CMK (cell line): ENCODE measurements at places on chromosomes 2 and 18.

DNA sequence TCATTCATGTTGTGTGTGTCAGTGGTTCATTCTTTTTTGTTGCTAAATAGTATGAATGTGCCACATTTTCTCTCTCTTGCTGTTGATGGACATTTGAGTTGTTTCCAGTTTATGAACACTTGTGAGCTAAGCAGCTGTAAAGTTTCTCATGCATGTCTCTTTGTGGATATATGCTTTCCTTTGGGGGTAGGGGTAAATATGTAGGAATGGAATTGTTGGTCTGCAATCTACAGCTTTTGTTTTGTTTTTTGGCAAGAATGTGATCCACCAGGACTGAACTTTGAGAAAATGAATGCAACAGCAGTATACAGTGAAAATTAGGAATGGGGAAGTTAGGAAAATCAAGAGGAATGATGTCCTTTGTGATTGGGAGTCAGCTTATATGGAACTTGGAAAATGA is 226.3 kb downstream of the CDCA7 start:
- DNase-seq: no peak

- DNase-seq: no peak
Measured at GRCh38 chr2:119694845-119695521, 16.0 kb downstream of the TMEM177 start.

- no peak for DNase-seq
Measured at GRCh38 chr2:86636842-86637241, 13.2 kb upstream of the RNF103 start.

DNA sequence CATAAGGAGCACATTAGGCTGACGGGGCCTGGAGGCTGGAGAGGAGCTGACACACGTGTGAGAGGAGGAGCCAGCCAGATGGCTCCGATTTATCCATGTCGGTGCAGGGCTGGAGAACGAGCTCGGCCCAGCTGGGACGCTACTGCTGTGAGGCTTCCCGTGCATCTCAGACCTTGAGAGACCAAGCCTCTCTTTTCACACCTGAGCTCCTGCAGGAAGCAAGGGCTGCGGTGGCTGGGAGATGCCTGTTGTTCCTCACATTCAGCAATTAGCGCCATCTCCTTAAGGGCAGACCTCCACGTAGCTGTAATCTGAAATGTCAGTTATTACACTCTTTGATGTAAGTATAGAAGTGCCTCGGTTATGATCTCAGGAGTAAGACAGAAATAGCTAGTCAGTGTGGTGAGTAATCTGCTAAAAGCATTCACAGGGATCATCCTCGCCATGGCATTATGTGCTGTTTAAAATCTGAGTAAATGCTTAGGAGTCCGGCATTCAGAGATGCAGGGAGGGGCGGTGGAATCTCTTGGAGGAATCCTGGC is 107.9 kb downstream of the PRKCE start:
- no peak for DNase-seq

GRCh38 chr2:176237456-176237855 is 31.8 kb upstream of the MTX2 start:
- DNase-seq: no peak

GRCh38 chr2:207083361-207084110 is 82.2 kb downstream of the KLF7 start:
- no peak for DNase-seq

DNA sequence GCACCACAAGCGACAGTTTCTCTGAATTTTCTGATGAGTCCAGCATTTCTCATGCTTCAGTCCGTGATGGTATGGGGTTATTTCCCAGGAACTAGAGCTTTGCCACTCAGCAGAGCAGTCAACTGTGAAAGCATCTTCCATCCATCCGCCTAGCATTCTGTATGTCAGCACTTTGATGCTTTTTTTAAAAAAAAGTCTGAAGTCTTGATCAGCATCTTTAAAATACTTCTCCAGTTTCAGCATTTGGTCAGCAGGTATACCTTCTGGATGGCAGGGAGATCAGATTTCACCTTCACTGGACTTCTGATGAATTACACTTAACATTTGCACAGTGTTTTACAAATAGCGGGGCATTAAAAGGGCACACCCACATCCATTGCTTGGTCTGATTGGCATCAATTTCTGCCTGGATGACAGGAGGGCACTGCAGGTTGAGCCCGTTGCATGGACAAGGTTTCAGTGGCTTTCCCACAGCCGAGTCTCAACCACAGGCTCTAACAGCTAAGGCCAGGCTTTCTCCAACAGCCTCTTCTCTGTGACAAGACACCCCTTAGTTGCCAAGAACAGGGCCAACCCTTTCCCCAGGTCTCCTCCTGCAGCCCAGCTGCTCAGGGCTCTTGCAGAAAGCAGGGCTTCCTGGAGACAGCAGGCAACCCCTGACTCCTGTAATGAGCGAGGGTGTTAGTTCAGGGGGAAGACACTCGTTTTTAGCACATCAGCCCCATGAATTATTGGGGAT is 54.0 kb downstream of the EMILIN2 start:
- no peak for DNase-seq

DNA sequence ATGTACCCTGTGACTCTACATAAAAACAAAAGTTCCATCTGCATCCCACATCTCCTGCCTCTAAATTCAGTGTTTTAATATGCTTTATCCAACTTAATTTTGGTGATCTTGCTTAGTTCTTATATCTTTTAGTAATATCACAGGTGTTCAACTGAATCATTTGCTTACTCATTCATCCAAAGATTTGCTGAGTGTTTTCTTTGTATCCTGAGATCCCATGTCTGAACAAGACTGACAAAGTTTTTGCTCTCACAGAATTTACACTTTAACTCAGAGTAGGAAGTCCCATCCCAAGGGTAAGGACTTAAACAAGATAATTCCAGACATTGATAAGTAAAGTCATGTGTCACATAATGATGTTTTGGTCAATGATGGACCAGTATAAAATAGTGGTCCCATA is 87.0 kb downstream of the FSIP2 start:
- DNase-seq: no peak

DNA sequence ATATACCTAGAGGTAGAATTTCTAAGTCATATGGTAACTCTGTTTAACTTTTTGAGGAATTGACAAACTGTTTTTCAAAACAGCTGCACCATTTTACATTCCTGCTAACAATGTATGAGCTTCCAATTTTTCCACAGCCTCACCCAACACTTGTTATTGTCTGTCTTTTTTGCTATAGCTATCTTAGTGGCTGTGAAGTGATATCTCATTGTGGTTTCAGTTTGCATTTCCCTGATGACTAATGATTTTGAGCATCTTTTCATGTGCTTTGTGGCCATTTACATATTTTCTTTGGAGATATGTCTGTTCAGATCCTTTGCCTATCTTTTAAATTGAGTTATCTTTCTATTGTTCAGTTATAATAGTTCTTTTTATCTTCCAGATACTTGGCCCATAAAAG is 273.8 kb downstream of the AGPS start:
- DNase-seq: no peak

GRCh38 chr2:236985761-236986339 is 99.8 kb upstream of the COPS8 start:
- DNase-seq: no peak

DNA sequence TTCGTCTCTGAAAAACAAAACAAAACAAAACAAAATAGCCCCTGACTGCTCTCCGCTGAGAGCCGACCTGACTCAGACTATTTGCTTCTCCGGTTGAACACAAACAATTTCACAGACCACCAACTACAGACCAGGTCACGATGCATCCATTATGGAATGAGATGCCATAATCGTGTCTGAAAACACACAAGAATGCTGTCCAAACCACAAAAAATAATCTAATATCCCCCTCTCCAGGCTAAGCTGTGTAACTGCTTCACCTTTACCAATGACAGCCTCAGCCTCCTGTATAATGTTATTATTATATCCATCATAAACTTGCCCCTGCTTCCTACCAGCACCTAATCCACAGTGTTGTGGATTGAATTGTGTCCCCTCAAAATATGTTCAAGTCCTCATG is 114.7 kb downstream of the DNAH6 start:
- no peak for DNase-seq

DNA sequence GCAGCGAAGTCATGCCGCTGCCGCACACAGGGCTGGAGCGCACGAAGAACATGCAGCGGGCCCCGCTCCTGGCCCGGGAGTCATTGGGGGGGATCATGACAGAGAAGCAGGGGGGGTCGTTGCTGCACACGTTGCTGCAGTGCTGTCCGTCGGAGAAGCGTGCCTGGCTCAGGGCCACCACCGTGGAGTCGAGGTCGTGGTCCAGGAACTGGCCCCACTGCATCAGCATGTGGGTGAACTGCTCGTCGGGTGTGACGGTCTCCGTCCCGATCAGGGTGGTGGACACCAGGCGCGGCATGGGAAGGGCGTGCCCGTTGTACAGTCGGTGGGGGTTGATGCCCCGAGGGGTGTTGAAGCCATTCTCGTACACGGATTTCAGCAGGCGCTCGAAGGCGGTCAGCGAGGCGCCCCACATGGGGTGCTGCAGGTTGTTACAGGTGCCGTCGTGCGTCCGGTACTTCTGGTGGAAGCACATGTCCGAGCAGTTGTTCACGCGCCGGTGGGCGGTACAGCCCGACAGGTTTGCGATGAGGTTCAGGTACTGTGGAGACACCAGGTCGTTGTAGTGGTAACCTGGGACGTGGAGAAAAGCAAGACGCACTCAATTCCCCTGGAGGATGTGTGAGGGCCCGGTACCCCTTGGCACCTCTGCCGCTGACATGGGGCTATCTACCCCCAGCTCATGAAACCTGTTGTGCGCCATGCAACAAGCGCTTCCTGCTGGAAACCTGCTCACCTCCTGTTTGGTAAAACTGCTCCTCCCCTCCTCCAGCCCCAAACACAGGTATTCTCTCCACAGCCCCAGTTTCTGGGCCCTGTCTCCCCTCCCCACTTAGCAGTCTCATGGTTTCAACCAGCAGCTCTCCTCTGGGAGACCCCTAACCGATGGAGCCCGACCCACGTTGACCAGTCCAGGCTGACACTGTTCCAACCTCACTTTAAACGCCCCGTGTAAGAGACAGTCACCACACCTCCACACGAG is 94.9 kb downstream of the PXDN start:
- DNase-seq: no peak

DNA sequence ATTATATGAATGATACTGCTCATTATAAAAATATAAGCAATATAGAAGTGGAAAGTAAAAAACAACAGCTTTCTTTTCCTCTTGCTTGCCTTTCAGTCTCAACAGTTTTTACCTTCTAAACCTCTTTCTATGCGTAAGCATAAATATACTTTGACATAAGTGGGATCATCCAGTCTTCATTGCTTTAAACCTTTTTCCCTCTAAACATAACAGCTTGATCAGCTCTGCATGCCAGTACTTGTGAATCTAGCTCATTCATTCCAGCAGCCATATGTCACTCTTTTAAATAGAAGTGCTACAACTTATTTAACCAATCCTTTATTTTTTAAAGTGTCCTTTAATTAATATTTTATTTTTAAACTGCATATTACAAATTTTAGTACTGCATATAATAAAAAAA is 88.1 kb downstream of the TTC27 start:
- no peak for DNase-seq

DNA sequence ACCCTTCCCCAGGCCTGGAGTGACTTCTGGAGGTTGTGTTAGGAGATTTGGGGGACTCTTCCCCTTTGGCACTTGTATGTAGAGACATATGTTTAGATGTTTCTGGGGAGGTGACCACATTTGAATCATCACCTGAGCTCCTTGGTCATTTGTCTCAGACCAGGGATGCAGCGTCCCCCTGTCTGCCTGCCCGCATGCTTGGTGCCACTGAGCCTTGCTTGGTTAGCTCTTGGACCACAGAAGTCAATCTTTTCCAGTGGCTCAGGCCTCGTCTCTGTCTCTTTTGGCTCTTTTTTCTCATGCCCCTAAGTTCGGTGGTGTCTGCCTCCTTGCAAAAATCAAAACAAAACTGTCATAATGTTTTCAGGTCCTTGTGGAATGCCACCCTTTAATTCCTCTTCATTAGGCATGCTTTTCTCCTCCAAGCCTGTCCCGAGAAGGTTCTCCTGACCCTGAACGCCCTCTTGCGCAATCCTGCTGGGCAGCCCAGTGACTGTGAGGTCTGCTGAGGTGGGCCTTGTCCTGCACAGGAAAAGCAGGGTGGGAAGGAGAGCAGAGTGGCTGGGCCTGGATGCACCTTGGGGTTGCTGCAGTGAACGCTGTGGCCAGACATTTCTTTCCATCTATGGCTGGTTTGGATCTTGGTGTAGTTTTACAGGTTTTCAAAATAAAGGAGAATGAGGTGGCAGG is 24.9 kb downstream of the GLI2 start:
- DNase-seq: no peak

DNA sequence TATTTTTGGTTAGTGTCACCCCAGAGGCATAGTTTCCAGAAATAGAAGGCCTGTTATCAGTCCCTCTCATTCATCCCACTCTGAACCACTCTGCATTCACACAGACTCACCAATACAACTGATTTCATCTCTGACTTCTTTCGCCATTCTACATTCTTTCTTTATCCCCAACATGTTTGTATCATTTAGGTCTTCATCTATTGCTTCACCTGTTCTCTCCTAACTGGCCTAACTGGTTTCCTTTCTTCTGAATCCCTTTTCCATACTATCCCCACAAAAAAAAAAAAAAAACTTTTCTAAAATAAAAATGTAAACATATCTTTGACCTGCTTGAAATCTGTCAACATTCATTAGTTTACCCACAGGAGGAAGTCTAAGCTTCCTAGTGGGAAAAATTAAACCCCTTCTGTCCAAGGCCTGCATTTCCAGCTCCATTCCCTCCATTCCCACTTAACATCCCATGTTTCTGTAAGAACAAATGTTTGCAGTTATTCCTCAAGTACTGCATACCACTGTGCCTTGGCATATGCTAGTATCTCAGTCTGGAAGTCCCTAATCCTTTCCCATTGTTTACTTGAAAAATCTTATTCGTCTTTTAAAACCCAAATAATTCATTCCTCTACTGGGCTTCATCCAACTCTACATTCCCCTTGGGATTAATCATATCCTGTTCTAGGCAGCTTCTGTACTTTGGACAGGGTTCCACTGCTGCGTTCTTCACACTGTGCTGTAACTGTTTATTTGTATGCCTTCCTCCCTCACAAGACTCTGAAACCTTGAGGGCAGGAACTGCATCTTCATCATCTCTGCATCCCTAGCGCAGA is 68.5 kb downstream of the FIGN start:
- DNase-seq: no peak

DNA sequence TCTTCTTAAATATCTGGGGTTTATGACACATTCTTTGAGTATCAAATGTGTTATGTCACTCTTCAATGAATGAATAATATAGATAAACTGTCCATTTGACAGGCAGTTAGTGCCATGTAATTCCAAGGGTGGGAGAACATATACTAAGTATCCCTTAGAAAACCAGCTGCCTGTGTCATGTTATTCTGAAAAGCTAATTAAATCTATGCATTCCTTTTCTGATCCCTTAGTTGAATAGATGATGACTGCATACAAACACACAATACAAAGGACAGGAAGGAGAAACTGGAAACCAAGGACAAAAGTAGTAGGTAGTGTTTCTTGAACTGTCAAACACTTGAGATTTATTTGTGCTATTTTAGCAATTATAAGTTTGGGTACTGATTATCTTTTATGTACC is 8.3 kb downstream of the ARHGAP28 start:
- DNase-seq: no peak

- no peak for DNase-seq
Measured at GRCh38 chr2:188326669-188327301, 35.1 kb downstream of the GULP1 start.
